Kidney epithelial cell (primary cell): ENCODE measurements at places on chromosomes 5 and 9. TPM values are rescaled to one million over a fixed set of nuclear protein-coding genes. Genes with fewer than 3 reads are reported as not detected.

The GFI1B gene
- not detected in 2 replicates for total RNA-seq

The SSBP2 gene
- total RNA-seq, result 5.3 and 11.0 TPM in 2 replicates

The ITK gene
- total RNA-seq, result not detected in 2 replicates

The GABRG2 gene
- total RNA-seq, result not detected in 2 replicates

The CHSY3 gene
- 1.7 and 2.5 TPM in 2 replicates for total RNA-seq

The CFAP90 gene
- 0.34 TPM in 1 of 2 replicates, not detected in the other for total RNA-seq

The PROB1 gene
- 3.0 and 3.6 TPM in 2 replicates for total RNA-seq

The MLLT3 gene
- total RNA-seq, result 16.2 and 32.4 TPM in 2 replicates

The EGFLAM gene
- 2.0 and 3.5 TPM in 2 replicates for total RNA-seq

The CNTLN gene
- total RNA-seq, result 3.8 and 4.1 TPM in 2 replicates
